ENCODE measurements at places on chromosomes 2 and 18.

GRCh38 chr2:86140969-86141392 lies 34.9 kb downstream of the PTCD3 start:
- DNase-seq: peak; percentile 5

- DNase-seq: no peak
Observed at GRCh38 chr2:113692698-113693428, 63.6 kb downstream of the SLC35F5 start.

GRCh38 chr2:219266886-219267285 lies 12.3 kb upstream of the DNAJB2 start:
- no peak for DNase-seq

DNA sequence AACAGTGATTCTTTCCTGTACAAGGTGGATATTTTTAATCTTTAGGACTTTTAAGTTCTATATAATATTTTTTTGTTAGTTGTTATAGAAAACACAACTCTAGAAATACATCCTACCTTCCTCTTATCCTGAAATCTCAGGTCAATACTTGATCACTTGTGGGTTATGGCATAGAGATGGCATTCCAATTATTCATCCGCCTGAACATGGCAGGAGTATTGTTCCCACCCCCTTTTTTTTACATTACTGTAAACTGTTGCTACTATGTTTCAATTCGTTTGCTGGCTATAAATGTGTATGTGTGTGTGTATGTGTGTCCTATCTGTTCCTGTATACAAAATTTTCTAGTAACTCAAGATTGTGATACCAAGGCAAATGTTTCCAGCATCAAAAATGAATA lies 43.3 kb upstream of the FN1 start:
- DNase-seq: no peak

DNA sequence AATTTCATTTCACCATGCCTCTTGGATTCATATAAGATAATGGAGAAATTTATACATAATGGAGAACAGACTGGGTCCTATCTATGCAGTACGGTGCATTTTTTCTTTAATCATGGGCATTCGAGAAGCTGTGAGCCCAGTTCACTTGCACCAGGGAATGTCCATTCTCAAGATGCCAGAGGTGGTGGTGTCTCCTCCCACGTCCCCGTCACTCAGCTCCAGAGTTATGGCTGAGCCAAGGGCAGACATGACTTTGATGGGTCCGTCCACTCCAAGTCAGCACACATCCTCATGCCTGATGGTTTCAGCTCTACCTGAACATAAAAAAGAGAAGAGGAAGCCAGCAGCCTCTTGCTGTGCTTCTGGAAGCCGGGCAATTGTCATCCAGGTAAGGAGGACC lies 42.1 kb upstream of the CREG2 start:
- DNase-seq: no peak

- no peak for DNase-seq
Observed at GRCh38 chr2:21019000-21019677, 24.7 kb downstream of the APOB start.

- DNase-seq: peak; percentile 72
Observed at GRCh38 chr18:8701546-8702118, 3.7 kb upstream of the MTCL1 start.

DNA sequence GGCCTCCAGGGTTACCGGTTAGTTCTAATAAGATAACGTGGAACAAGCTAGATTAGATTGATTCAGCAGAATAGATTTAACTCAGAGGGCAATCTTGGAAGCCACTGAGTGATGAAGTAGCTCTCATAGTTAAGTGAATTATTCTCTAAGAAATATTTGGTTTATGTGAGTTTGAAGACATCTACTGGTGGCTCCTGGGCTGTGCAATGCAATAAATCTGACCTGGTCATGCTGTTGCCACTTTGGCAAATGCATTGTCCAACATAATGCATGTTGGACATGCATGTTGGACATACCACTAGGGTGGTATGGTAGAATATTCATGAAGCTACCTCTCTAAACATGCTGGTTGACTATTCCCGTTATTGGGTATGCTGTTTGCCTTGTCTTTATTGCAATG lies 493.7 kb upstream of the VRK2 start:
- DNase-seq: no peak

GRCh38 chr18:10926621-10927161 lies 222.7 kb downstream of the PIEZO2 start:
- DNase-seq: peak; percentile 44

DNA sequence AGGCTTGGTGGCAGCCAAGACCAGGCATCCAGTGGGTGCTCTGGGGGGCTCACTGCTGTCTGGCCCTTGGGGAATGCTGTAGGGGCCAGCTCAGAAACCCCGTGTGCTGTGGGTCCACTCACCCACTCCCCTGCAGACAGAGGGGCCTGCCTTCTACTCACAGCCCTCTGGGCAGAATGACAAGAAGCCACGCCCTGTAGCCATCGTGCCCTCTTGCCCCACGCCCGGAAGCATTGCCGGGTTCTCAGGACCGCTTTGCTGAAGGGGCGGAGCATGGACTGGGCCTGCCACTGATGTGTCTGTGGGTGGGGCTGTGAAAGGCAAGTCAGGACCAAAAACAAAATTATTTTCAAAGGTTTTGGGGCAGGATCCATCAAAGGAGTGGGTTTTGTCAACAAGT lies 27.8 kb downstream of the GLI2 start:
- no peak for DNase-seq

- DNase-seq: no peak
Observed at GRCh38 chr2:112821142-112821541, 15.4 kb downstream of the IL1B start.

DNA sequence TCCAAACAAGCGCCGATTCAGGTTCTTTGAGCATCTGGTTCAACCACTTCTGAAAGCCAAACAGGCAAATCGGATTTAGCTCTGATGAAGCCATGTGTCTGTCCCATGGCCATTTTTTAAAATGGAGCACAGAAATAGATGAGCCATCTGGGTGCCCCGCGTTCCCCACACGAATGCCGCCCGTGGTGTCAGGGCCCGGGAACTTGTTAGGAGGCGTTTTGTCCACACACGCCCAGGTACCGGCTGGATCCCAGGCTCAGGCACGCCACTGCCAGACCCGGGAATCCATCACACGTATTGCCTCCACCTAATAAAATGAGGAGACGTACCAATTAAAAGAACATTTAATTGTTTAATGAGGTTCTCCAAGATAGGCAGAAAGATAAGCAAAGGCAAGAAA lies 374.4 kb upstream of the SALL3 start:
- DNase-seq: no peak

DNA sequence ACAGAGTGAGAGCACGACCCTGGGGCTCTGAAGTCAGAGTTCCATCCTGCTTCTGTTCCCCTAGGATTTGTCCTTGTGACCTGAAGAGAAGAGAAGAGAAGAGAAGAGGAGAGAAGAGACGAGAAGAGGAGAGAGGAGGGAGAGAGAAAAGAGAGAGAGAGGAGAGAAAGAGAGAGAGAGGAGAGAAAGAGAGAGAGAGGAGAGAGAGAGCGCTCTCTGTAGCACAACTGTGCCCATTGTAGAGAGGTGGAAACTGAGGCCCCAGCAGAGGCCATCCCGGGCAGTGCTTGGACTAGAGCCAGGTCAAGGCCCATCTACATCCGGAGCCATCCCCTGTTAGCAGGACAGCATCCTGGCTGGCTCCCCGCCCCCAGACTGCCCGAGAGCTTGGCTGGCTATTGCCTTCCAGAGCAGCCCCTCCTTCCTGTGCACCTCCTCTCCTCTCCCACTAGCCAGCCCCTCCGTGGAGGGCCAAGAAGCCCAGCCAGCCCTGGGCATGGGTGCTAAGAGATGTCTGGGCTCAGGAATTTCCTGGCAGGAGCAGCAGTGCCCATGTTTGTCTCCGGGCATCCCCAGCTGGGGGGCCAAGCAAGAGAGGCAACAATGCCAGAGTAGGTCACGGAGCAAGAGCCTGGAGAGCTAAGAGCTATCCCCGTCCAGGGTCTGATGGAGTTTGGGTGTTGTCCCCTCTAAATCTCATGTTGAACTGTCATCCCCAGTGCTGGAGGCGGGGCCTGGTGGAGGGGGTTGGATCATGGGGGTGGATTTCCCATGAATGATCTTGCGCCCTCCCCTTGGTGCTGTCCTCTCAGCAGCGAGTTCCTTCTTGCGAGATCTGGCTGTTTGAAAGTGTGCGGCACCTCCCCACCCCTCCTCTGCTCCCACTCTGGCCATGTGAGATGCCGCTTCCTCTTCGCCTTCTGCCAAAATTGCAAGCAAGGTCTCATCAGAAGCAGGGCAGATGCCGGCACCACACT lies 18.2 kb upstream of the GPR55 start:
- peak; percentile 70 for DNase-seq

- no peak for DNase-seq
Observed at GRCh38 chr2:216113572-216113971, 4.4 kb downstream of the XRCC5 start.

DNA sequence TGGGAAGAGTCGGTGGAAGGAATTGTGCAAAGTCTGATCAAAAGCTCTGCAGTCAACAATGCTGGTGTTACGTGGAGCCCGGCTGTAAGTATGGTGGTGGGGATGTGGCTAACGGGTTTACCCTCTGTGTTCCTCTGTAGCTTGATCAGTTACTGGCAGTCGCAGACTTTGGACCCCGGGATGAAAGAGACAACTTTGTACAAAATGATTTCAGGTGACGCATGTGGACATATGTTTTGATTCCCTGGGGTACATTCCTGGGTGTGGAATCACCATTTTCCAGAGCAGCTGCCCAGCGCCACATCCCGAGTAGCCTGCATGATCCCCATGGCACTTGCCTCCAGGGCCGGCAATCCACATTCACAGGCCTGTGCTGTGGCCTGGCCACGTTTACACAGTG lies 9.8 kb downstream of the RBFA start:
- no peak for DNase-seq

GRCh38 chr2:23404426-23404825 lies 19.4 kb downstream of the KLHL29 start:
- peak; percentile 84 for DNase-seq

- DNase-seq: no peak
Observed at GRCh38 chr2:11812466-11813248, 66.2 kb downstream of the LPIN1 start.

GRCh38 chr2:42268528-42269151 lies 92.4 kb downstream of the COX7A2L start:
- DNase-seq: no peak

- no peak for DNase-seq
Observed at GRCh38 chr2:96140941-96141623, 2.8 kb upstream of the ASTL start.
